ENCODE measurements at places on chromosomes 5 and 9.

GRCh38 chr5:135729321-135729786 is 105.1 kb upstream of the SLC25A48 start:
- no peak for DNase-seq

DNA sequence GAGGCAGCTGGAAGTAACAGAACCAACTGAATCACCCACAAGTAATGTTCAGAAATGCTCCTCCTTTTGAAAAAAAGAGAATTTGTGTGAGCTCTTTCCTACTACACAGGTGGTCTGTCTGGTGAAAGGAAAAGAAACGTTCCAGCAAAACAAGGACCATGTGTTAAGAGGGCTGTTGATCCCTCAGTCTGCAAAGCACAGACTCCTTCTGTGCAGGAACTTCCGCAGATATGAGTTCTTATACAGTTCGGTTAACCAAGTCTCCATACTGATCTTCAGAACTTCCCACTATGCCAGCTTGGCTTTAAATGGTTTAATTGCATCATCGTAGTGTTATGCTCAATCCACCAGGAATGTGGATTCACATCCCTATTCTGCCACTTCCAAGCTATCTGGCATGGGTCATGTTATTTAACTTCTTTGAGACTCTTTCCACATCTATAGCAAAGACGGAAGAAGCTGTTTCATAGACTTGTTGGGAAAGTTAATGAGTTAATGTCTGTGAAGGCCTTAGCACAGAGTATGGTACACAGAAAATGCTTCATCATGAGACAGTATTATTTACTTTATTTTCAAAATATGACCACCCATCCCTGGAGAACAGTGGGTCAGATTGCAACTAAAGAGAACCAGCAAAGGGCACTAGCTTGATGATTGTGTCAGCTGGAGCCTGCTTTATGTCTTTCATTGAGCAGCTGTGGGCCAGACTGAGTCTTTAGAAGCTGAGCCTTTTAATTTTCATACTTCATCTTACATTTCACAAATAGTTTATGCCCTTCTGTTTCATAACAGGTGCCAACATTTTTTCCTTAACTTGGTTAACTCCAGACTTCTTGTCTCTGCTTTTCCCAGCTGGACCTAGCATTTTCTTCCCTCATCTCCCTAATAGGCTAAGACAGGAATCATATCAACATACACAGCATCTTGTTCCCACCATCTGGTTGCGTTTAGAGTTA is 89.9 kb downstream of the MAMDC2 start:
- no peak for DNase-seq

GRCh38 chr5:58988938-58989337 is 406.1 kb downstream of the RAB3C start:
- DNase-seq: no peak

- no peak for DNase-seq
These were observed 23.8 kb upstream of the TRPM3 start for GRCh38 chr9:71145179-71145578.

- no peak for DNase-seq
These were observed 34.5 kb downstream of the CEP72 start for GRCh38 chr5:646396-647201.

DNA sequence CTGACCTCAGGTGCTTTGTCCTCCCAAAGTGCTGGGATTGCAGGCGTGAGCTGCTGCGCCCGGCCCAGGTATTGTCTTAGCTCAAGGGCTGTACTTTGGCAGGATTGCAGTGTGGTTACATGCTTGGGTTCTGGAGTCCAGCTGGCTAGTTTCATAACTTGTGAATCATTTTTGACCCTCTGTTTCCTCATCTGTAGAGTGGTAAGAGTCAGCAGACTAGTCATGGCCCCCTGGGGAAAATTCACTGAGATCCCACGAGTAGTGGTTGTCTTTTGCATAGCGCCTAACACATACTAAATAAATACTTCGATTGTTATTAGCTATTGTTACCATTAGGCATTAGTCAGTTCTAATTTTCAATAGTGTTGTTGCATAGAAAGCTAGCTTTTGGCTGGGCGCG is 14.3 kb downstream of the PTPA start:
- no peak for DNase-seq

Data from esophagus squamous epithelium (tissue), 5 donors.